ENCODE measurements at places on chromosomes 3 and 15.

- no peak for DNase-seq
Measured at GRCh38 chr15:33506781-33507296, 196.1 kb downstream of the RYR3 start.

DNA sequence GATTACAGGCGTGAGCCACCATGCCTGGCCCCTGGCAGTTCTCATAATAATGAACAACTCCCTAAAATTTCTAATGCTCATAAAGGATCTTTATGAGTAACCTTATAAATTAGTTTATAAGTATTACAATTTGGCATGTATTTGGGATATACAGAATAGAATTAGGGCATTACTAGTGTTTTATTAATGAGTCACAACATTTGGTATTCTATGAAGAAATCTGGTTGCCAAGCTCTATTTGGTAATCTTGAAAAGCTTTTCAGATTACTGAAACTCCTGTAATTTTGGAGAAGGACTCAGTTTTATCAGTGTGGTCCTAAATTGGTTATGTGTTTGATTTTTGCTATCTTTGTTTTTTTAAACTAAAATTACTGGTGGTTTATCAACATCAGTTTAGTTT is 45.8 kb downstream of the TM6SF1 start:
- DNase-seq = no peak

DNA sequence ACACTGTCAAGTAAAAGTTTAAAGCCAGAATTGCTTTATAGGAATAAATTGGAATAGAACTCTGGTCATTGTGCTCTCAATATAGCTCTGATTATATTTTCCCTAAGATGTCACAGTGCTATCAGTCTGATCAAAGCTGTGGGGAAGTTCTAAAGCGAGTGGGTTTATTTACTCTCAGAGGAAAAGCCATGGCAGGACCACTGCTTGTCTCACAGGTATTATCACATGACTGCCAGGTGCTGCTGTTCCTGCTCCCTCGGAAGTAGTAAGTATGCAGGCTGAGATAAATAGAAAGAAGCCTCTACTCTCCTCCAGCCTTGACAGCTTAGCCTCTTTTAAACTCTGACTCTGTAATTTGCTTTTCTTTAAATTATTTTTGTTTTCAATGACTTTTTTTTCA is 49.1 kb upstream of the UTS2B start:
- no peak for DNase-seq

GRCh38 chr15:31477851-31478701 is 151.4 kb downstream of the KLF13 start:
- no peak for DNase-seq

DNA sequence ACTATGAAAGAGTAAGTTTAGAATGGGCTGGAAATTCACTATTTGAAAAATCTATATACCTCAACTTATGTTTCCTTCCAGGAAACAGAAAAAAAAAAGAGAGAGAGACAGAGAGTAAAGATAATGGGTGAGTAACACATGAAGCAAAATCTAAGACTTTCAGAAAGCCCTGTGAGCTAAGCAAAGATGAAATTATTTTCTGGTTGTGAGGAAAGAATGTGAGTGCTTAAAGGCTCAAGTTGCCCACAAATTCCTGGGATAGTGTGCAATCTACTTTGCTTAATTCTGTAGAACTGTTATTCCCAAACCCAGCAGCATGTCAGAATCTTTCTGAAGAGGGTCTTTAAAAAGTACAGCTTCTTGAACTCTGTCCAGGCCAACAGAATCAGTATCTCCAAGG is 337.7 kb upstream of the AGTR1 start:
- DNase-seq = no peak

DNA sequence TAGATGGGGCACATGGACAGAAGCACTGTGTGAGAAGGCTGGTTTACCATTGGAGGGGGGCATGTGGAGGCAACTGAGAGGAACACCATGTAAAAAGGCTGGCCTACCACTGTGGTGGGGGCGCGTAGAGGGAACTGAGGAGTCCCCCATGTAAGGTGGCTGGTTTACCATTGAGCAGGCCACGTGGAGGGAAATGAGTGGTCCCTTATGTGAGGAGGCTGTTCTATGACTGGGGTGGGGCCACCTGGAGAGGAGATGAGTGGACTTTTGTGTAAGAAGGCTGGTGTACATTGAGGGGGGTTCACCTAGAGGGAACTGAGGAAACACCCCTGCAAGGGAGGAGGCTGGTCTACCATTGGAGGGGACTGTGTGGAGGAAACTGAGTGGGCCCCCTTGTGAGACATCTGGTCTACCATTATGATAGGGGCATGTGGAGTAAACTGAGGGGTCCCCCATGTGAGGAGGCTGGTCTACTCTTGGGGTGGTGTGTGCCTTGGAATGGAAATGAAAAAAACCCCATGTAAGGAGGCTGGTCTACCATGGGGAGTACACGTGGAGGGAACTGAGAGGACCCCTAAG is 156.9 kb downstream of the FBLN2 start:
- no peak for DNase-seq

DNA sequence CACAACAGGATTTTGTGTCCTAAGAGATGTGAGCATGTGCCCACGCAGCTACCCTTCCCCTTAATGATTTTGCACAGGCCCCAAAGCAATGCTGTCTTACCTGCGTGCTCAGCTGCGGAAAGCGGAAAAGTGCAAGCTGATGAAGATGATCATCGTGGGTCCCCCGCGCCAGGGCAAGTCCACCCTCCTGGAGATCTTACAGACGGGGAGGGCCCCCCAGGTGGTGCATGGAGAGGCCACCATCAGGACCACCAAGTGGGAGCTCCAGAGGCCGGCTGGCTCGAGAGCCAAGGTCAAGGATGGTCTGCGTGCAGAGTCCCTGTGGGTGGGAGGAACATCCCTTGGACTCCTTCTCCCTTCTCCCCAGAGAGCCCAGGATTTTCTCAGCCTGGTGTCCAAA is 103.1 kb downstream of the LRRK1 start:
- DNase-seq = no peak

- no peak for DNase-seq
Measured at GRCh38 chr3:133837487-133838295, 32.1 kb downstream of the SRPRB start.

DNA sequence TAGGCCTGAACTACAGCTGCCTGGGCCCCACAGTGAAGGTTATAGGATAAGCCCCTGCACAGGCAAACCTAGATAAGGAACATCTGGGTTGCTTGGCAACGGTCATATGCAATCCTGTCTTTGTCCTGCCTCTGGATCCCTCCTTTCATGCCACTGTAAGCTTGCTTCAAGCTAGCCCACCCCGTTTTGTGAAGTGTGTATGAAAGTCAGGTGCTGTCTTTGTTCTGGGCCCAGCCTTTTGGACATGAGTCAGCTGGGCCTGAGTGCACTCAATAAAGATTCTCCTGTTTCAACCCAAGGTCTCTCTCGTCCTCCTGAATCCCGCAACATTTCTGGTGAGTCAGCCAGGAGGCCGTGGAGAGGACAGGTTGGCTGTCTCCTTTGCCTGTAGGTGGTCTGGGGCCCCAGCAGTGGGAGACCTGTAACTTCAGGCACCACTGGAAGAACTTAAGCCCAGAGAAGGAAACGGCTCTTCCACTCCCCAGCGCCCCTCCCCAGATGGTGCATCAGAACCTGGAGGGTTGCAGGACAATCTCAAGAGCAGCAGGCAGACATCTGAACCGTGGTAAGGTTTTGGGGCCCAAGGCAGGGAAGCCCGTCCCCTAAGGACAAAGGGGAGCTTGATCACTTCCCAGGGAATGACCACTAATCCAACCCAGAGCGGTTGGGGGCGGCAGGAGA is 8.3 kb upstream of the SLC9C1 start:
- no peak for DNase-seq

GRCh38 chr3:25576831-25577454 is 87.8 kb downstream of the TOP2B start:
- DNase-seq = no peak

DNA sequence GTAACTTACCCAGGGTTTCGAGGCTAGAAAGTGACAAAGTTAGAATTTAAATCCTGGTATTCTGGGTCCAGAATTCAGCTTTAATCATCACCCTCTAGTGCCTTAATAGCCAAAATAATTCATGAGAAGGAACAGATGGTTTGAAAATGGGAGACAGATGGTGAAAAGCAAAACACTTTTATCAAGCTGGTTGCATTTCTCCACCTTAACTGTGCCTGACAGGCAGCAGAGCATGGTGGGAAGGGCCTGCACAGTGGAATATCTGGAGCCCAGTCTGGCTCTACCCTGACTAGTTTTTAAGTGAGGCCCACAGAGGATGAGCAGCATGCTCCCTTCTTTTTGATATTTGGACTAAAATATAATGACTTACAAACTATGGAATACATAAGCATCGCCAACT is 35.6 kb upstream of the RASGRP1 start:
- no peak for DNase-seq
